ENCODE measurements at places on chromosomes 7 and 10.

GRCh38 chr7:139589474-139589873, 66.0 kb downstream of the CLEC2L start:
- DNase-seq, result no peak

GRCh38 chr10:9140373-9140772, 1085.9 kb downstream of the GATA3 start:
- DNase-seq, result no peak

- no peak for DNase-seq
These were observed 6.2 kb upstream of the KIFBP start for GRCh38 chr10:68982389-68982788.

DNA sequence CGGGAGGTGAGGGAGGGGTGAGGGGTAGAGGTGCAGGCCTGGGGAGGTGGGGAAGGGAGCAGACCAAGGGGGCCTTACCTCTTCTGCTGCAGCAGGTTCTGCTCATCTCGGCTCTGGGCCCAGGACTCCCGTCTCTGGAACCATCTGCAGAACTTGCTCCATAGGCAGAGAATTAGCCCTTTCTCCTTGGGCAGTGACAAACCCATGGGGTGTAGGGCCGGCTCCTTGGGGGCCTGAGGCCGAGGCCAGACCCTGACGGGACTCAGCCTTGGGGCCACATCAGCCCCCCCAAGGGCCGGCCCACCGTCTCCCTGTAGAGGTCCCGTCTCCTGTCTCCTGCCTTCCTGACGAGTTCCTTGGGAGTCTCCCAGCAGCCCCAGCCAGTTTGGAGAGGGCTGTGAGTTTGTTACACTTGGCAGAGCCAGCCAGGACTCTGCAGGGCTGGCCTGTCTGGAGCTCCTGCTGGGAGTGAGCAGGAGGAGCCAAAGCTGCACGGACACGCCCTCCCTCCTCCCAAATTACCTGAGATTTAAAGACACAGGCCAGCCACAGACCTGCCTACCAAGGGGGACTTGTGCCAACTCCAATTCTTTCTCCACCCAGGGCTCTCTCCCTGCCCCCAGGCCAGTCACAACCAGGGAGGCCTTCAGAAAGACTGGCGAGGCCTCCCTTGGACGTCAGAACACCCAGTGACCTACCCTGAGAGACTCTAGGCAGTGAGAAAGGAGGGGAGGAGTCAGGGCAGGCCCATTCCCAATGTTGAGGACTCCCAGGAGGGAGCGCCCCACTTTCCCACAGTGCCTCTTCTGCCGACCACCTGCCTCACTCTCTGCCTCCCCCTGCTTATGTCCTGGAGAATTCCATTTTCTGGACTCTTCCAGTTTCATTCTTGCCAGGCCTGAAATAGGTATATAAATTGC, at the start of gene TRPV6:
Gene TRPV6 (minus strand): TSS at position 435 of the 920 bp plus-strand sequence.
- no peak for DNase-seq

DNA sequence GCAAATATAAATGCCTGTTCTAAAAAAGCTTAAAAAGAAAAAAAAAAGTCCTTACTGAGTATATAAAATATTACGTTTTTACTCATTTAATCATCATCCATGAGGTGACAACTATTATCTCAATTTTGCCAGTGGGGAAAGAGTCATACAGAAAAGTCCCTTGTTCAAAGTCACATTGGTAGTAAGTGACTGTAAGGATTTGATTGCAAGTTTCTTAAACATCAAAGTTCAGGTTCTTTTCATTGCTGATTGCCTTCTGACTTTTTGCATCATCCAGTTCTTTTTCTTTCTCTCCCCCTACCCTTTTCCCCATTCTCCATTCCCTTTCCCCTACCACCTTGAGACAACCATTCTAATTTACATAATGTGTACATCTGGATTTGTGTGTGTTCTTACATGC, 363.3 kb downstream of the NRG3 start:
- DNase-seq, result no peak

DNA sequence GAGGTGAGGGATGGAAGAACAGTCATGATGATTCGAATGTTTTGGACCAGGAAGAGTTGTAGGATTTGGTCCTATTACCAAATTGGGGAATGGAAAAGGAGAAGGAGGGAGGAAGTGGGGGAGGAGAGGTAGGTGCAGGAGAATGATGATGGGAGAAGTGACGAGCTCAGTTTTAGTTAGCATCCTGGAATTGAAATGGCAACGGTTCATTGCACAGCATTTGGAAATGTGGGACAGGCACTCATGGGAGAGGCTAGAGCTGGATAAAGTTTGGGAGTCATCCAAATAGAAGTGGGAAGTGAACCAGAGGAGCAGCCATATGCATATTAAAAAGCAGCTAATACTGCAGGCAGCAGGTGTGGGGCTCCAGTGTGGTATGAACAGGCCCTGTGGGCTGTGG, 253.6 kb downstream of the SORCS3 start:
- no peak for DNase-seq

GRCh38 chr7:40316176-40316575, 181.4 kb downstream of the SUGCT start:
- no peak for DNase-seq

DNA sequence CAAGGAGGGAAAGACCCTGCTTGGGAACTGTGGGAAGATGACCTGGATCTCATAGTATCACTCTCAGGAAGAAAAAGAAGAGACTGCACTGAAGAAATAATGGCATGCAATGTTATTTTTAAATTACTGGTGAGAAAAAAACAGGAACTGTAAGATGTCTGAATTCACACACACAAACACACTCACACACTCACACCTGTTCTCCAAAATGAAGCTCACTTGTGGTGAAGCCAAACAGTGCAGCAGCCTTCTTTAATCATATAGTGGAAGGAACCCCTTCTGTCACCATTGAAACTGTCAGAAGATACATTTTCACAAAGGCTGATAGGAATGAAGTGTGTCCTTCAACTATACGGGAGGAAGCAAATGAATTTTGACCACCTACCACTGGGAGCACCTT, 156.5 kb upstream of the GHITM start:
- no peak for DNase-seq

- no peak for DNase-seq
These were observed 82.4 kb downstream of the ADCYAP1R1 start for GRCh38 chr7:31134246-31135188.

- no peak for DNase-seq
These were observed 64.5 kb upstream of the MRLN start for GRCh38 chr10:59817773-59818172.

- DNase-seq, result no peak
These were observed 269.9 kb downstream of the BAMBI start for GRCh38 chr10:28947171-28947570.

DNA sequence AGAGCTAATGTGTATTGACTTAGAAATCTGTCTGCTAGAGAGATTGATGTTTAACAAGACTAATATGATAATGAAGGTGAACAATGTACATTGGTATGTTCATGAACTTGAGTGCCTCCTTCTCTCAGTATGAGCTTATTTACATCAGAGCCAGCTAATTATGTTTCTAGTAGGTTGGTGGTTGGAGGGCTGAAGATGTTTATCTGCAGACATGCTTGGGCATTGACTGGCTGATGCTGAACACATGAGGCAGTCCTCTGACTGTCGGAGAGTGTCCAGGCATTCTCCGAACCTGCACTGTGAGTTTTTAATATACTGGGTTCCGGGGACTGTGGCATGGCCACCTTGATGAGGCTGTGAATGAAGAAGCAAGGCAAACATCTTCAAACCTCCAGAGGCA, 47.5 kb downstream of the BMPER start:
- no peak for DNase-seq

DNA sequence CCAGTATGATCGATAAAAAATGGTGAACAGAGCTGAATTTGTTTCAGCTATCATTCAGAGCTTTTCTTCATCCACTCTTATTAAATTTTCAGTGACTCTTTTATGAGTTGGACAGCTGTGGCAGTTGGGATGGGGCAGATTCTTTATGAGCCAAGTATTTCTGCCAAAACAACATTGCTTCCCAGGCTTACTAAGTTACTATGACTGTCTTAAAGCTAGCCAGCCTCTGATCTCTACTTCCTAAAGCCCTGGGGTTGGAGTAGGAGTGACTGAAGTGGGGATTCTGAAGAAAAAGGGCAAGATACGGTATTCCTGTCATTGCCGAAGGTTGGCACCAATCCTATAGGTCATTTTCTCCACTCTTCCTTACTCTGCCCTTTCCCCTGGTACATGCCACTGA, 12.7 kb downstream of the RPP30 start:
- no peak for DNase-seq

DNA sequence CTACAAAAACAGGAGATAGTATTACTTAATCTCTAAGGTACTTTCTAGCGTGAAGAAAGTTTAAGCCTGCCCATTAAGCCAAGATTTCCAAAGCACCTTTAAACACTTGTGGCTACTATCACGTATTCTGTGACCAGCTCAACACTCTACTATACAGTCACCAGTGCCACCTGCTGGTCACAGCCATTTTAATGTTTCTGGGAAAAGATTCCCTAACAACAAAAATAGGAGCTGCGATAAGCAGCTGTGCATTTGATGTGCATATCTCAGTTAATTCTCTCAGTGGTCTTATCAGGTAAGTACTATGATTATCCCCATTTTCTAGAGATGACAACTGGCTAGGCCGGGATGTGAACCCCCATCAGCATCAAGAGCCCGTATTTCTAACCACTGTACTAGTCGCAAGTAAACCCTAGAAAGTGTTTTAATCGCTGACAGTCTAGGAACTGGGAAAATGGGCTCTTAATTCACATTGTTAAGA, 860 bp downstream of the SEC31B start:
- no peak for DNase-seq

DNA sequence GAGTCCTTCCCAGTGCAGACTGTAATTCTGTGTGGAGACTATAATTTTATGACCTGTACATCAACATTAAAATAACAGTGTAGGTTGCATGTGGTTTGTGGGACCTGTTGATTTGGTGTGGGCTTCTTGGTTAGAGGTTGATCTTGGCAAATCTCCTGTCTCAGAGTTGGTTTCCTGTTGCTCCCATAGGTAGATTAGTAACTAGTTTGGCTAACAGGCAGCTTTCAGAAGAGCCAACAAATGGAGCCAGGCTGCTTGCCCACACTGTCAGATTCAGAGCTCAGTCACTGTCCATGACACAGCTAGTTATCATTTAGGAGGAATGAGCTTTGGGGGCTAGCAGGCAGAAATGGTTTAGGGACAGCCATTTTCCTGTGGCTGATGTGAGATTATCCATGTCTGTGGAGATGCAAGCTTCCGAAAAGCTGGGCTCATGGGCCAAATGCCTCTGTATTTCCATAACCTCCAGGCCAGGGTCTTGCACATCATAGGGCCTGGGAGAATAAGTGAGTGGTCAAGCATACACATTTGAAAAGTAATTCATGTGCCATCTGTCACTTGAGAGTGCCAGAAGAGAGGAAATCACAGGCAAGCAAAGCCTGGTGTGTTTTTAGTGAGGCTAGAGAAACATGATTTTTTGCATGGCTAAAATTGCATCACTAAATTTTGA, 33.4 kb downstream of the CCM2 start:
- no peak for DNase-seq

DNA sequence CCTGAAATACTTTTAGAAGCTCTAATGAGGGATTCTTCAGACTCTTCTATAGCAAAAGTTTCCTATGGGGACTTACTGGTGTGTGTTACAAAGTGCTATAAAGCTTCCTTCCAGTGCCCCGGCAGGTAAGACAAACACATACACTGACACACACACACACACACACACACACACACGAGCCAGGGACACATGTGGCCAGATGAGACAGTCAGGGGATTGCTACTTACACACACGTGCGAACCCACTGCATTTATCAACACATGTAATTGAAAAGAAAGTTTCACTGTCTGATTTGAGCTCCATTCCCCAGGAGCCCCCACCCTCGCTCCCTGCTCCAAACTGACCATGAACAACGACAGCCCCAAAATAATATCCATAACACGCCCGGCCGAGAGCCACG, 119.8 kb downstream of the PRPF18 start:
- DNase-seq, result no peak

DNA sequence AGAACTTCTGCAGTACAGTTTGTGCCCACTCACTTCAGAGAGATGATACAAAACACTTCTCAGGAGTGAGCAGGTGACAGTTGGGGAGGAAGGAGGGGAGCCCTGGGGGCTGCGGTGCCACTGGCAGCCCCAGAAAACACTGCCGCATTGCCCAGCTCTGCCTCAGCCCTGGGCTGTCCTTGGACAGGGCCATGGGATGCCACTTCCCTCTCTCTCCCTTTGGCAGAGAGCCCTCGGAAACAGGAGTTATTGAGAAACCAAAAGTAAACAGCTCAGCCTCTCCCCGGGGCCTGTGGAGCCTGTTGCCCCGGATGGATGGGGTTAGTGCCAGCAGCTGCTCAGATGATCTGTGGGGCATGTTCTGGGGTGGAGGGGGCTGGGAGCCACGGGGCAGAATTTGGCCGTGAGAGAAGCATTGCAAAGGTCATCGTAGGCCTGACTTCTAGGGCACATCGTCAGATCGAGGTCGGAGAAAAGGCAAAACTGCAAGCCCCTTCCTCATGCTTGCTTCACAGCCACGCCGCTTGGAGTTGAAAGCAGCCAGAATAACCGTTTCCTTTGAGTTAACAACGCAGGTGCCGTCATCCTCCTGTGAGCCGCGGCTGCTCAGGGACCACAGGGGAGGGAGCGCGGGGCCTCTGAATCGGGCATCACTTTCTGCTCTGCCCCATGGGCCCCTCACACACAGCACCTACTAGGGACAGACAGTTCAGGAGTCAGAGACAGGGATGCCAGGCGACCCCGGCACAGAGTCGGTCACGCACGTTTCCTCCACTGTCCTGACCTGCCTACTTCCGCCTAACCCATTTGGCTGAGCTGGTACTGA, 256.4 kb downstream of the CAMK1D start:
- no peak for DNase-seq

GRCh38 chr10:124725171-124725631, 19.0 kb downstream of the FAM53B start:
- no peak for DNase-seq

GRCh38 chr7:100588438-100588837, 2.3 kb downstream of the FBXO24 start:
- DNase-seq, result no peak

DNA sequence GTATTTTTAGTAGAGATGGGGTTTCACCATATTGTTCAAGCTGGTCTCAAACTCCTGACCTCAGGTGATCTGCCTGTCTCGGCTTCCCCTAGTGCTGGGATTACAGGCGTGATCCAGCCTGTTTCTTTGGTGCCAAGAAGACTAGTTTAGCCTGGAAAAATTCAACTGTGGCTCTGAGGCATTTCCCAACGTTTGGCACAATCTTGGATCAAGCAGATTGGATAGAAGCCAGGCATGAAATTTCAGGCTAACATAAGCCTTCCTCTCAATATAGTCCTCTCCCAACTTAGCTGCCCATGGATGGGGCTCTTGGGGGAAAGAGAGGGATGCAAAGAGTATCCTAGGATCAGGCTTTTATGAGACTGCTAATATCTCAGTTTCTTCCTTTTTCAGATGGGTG, 53.8 kb downstream of the APBB1IP start:
- no peak for DNase-seq

All from GM12878 (cell line).